ELR (cell line): ENCODE measurements at places on chromosomes 1 and 21.

- peak; percentile 5 for DNase-seq
These were observed 82.5 kb upstream of the MPC2 start for GRCh38 chr1:168019407-168019806.

GRCh38 chr1:186443638-186444037 lies 17.3 kb downstream of the PDC start:
- no peak for DNase-seq

- DNase-seq, result peak; percentile 36
These were observed 199.1 kb downstream of the SLC45A1 start for GRCh38 chr1:8516793-8517556.

GRCh38 chr1:44895919-44896734 lies 53.1 kb upstream of the PTCH2 start:
- DNase-seq, result no peak

- DNase-seq, result no peak
These were observed 69.8 kb downstream of the STUM start for GRCh38 chr1:226618380-226618779.

- DNase-seq, result no peak
These were observed 17.4 kb upstream of the CD1D start for GRCh38 chr1:158163000-158163947.

- no peak for DNase-seq
These were observed 1271.4 kb downstream of the KCNT2 start for GRCh38 chr1:195336812-195337211.

DNA sequence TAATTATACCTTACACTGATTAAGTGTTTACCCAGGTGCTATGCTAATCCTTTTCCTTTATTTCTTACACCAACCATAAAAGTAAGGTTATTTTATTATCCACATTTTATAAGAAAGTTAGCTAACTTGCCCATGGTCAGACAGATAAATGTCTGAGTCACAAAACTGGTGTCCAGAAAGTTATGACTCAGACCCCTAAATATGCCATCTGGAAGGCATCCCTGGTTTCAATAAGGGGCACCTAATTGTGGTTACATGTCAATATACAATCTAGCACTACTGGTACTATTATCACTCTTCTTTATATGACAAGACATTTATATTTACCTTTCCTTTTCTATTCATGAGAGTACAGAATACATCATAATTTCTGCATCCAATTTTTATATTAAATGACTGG lies 496.5 kb upstream of the ADGRL2 start:
- DNase-seq, result peak; percentile 63

GRCh38 chr1:52026278-52026677 lies 7.3 kb downstream of the KTI12 start:
- DNase-seq, result no peak

DNA sequence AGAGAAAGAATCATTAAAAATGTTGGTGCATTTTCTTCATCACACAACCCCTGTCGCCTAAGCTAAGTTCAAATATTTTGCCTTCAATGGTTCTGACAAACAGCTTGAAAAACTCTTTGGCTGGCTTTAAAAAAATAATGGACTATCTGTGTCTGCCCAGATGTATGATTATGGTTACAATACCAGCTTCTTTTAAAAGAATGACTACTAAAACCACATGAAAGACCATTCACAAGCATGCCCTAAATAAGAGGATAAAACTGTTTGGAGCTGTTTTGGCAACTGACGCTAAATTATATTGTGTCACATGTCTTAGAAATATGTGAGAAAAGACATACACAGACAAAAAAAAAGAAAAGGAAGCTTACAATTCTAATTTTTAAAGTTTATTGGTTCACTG lies 23.7 kb upstream of the PLPPR4 start:
- DNase-seq, result no peak

GRCh38 chr1:216785737-216786136 lies 62.5 kb upstream of the ESRRG start:
- DNase-seq, result no peak

- no peak for DNase-seq
These were observed 36.8 kb upstream of the CXADR start for GRCh38 chr21:17476006-17476405.

DNA sequence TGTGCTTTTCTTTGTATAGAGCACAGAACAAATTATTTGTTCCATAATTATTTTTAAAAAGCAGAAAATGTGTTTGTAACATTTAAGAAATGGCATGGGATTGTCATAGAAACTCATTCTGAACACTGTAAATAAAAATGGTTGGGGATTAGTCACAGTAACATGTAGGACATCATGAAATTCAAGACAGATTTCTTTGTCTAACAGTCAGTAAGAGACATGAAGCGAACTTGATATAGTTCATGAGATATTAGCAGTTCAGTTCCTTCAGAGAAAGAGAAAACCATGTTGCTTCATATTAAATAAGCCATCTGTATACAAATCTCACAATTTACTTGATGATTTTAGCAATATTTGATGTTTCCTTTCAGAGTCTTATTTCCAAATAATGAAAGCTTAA lies 19.7 kb downstream of the NFIA start:
- DNase-seq, result no peak

- DNase-seq, result no peak
These were observed 56.9 kb downstream of the TRIM11 start for GRCh38 chr1:228349701-228350171.

DNA sequence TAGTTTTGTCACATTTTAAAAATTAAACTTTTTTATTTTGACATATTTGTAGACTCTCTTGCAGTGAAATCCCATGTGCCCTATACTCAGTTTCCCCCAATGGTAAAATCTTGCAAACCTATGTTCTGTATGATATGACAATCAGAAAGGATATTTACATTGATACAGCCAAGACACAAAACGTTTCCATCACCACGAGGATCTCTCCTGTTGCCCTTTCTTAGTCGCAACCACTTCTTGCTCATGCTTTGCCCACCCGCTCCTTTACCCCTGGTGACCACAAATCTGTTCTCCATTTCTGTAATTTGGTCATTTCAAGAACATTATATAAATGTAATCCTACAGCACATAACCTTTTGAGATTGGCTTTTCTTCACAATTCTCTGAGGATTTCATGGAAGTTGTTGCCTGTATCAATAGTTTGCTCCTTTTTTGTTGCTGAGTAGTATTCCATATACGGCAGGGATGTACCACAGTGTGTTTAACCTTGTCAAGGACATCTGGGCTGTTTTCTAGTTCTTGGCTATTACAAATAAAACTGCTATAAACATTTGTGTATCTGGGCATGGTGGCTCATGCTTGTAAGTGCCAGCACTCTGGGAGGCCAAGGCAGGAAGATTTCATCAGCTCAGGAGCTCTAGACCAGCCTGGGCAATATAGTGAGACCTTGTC lies 14.0 kb upstream of the BATF3 start:
- no peak for DNase-seq

DNA sequence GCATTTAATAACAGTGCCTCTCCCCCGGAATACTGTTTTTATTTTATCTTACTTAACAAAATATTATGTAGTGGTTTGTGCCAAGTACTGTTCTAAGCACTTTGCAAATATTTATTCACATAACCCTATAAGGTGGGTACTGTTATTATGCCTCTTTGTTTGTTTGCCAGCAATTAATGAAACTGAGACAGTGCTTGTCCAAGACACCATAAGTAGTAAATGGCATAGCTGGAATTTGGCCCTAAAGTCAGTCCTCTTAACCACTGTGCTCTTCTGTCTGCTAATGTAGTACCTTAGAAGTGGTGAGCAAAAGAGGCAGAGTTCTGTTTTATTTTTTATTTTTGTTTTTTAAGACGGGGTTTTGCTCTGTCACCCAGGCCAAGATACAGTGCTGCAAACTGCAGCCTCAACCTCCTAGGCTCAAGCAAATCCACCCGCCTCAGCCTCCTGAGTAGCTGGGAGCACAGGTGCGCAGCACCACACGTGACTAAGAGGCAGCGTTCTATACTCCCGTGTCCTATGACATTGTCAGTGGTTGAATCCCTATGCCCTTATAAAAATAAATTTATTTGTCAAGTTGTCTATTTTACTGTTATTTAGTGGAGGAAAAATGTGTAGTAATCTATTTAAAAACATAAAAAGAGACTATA lies 165.8 kb downstream of the CLEC20A start:
- no peak for DNase-seq

DNA sequence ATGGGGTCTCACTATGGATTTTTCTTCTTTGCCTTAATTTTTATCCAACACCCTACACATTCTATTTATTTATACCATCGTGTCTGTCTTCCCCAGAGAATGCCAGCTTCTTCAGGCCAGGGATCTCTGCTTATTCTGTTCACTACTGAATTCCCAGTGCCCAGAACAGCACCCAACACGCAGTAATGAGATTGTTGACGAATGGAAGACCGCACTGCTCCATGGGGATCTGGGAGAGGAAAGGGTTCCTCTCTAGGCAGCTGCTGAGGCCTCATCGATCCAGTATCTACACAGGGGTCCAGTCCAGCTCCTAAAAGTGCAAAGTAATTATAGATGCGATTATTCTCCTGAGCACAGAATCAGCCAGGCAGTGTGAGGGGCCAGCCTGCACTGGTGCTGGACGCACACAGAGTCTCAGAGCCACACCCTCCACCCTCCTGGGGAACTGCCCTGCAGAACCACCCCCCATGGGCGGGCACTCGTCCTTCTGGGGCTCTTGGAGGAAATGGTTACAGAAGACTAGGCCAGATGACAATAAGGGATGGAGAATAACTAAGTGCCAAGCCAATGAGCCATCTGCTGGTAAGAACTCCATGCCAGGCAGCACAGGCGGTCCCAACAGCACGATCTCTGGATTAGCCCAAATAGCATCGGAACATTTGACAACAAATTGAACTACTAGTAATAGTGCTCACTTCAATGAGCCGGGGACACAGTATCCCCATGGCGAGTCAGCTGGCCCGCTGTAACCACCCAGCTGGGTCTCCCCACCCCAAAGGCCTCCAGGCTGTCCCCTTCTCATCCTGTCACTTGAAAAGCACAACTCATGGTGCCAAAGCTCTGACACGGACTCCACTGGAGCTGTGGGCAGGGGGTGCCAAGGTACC lies 1.7 kb upstream of the PDE9A start:
- no peak for DNase-seq

DNA sequence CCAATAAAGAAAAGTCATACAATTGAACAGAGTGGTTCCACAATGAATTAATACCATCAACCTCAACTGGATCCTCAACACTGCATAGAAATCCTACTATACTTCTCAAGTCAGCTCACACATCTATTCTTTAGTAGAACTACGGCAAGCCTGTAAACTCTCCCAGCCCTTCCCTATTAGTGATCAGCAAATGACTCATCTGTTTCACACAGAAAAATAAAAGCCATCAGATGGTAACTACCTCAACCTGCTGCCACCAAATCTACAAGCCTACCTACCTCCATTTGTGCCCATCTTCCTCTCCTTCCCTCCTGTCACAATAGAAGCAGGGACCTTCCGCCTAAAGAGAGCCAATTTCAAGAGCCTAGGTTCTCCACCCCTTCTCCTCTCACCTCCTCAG lies 63.6 kb downstream of the DMAP1 start:
- DNase-seq, result peak; percentile 14

DNA sequence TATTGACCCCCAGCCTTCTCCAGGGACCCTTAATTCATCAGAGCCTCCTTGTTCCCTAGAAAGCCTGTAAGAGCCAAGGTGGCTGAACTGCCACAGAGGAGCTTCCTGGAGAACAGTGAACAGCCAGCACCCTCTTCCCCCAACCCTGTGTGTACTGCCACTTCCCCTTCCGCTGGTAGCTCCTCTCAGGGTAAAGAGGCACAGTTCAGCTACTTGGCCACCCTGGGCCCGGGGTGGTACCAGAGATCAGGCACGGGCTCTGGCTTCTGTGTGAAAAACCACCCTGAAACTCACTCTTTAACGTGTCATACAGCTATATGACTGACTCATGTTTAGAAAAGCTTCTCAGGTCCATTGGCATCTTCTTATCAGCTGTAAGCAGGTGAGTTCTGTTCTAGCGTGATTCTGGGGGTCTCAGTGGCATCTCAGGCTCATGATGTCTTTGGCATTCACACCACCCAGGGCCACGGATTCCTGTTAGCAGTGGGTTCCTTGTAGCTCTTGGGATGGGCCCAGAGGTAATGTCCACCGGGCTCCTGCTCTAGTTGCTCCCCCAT lies 22.4 kb downstream of the ARMH1 start:
- no peak for DNase-seq

- no peak for DNase-seq
These were observed 58.5 kb upstream of the LRRC8D start for GRCh38 chr1:89762386-89762778.

GRCh38 chr1:61404597-61405376 lies 320.2 kb downstream of the TM2D1 start:
- no peak for DNase-seq
